Stromal cell of bone marrow (primary cell): ENCODE measurements at places on chromosomes 2 and 18.

GRCh38 chr2:101983486-101983885, 8.3 kb upstream of the IL1R2 start:
- no peak for DNase-seq

- no peak for DNase-seq
Measured at GRCh38 chr2:197033222-197033621, 106.7 kb upstream of the PGAP1 start.

DNA sequence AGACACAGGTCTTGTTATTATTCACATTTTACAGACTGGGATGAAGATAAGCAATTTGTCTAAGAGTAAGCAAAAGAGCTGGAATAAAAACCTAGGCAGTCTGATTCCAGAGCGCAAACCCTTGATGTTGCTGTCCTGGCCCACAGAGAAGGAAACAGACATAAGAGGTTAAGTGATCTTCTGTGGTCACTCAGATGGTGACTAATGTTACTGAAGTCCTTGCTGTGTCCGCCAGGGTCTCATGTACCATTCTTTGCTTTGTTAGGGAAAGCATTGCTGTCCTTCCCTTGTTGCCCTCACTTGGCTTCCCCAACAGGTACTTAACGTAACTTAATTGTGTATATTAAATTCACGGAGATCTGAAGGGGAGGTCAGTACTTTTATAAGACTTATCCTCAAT, 14.9 kb upstream of the FAP start:
- DNase-seq: no peak

DNA sequence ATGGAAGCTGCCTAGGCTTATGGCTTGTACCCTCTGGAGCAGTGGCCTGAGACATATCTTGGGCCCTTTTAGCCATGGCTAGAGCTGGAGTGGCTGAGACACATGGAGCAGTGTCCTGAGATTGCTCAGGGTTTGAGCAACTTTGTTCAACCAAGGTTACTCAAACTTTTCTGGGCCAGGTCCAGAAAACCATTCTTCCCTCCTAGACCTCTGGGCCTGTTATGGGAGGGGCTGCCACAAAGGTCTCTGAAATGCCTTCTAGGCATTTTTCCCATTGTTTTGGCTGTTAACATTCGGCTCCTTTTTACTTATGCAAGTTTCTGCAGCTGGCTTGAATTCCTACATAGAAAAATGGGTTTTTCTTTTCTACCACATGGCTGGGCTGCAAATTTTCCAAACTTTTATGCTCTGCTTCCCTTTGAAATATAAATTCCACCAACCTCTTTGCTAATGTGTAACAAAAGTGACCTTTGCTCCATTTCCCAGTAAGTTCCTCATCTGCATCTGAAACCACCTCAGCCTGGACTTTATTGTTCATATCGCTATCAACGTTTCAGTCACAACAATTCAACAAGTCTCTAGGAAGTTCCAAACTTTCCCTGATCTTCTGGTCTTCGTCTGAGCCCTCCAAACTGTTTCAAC, 84.9 kb upstream of the MAP4K3 start:
- no peak for DNase-seq

GRCh38 chr2:42071791-42072190, 24.0 kb downstream of the PKDCC start:
- no peak for DNase-seq

DNA sequence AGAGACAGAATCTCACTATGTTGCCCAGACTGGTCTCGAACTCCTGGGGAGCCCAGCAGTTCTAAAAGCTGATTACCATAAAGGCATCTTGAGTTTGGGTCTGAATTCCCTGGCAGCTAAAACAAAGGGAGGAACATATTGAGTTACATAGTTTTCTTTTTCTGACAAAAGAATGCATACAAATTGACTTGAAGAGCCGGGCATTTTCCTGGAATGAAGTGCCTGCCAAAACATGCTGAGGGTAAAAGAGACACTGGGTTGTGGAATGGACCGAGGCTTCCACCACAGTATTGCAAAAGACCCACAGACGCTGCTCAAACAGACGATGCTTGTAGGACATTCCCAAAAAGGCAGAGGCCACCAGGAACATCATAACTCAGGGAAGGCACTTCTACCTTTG, 35.1 kb upstream of the ROCK2 start:
- DNase-seq: no peak
